ENCODE measurements at places on chromosomes 3 and 15. TPM values are rescaled to one million over a fixed set of nuclear protein-coding genes. Genes with fewer than 3 reads are reported as not detected.
A peak's percentile ranks its signal among the peaks of the same experiment; 100 is the strongest.

GRCh38 chr3:62462104-62462762 lies 88.9 kb upstream of the FEZF2 start:
- ATAC-seq: no peak

DNA sequence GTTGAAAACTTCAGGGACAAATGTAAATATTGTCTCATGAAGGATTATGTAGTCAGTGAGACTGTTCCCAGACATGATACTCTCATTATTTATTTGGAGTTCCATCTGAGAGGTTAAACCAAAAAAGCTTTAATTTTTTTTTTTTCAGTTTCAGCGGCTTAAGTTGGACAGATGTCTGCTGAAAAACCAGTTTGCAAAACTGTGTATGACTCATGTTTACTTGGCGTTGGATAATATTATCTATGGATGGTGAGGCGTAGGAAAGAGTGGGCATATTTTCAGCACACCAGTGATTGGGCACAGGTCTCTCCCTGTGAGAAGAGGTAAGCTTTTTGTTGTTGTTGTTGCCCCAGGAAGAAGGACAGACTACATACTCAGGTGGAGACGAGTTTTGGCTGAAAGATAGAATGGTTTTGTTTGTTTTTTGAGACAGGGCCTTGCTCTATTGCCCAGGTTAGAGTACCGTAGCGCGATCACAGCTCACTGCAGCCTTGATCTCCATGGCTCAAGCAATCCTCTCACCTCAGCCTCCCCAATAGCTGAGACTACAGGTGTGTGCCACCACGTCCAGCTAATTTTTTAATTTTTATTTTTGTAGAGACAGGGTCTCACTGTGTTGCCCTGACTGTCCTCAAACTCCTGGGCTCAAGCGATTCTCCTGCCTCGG lies 16.4 kb upstream of the ANXA2 start:
- ATAC-seq: no peak

GRCh38 chr15:52527911-52528563 lies 643 bp downstream of the MYO5A start:
- peak; percentile 27 for ATAC-seq

DNA sequence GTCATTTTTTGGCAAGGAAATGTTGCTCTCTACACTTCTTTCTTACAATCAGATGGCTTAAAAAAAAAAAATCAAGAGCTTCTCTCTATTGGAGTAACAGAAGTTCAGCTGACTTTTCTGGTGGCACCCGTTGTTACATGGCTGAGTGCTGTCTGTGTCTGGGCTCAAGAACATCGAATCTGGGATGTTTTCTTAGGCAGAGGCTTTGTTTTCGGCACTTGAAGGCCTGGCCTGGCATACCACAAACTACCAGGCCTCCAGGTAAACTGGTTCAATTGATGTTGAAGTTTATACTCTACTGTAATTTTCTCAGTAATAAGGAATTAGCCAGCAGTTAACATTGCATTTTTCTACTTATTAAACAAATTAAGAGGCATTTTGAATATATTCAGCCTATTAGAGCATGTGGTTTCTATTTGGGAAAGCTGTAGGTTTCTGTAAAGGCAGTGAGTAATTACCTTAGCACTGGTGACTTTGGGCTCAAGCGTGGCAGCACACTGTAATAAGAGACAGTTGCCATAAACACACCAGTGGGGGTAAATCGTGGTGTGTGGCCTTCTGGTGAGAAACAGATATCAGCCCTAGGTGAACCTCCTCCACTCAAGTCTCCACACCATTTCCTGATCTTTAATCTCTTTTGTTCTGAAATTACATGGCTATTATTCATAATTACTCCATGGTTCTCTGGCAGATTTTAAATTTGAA lies 544.7 kb downstream of the MECOM start:
- ATAC-seq: no peak

DNA sequence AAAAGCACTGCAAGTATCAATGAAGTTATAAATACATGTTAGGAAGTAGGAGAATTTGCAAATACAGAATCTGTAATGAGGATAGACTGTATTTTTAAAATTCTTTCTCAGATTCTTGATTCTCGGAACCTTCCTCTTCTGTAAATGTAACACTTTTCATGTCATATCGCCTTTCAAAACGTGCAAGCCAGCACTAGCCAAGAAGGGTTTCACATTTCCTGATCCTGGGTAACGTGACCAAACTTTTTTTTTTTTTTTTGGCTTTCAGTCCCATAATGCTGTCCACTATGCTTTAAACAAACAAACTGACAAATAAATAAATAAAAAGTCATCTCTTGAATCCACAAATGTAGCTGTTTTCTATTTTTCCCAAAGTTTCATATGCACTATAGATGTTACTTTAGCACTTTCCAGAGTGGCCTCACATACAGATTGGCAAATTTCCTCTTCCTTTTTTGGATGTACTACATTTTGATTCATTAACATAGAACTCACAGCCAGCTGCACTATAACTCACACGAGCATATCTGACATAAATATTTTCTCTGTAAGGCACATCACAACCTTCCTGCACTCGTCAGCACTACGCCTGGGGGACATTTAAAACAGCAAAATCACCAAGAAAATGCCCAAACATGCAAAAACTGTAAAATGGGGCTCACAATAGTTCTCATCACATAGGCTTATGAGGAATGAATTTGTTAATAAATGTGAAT lies 208.1 kb downstream of the OSBPL10 start:
- no peak for ATAC-seq

DNA sequence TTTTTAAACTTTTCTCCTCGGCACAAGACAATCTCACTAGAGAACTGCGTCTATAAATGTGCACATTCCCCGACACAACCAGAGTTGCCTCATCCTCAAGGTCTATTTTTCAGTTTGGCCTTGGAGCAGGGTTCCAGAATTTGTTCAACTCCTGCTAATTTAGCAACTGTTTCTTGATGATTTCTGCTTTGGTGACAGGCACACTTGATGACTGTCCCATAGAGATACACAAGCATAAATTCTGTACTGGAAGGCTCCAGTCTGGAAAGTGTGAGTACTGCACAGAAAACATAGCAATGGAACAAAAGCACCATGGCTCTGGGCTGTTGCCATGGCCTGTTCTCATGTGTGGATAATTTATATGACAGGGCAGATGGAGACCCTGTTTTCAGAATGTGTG lies 379.6 kb upstream of the PDZRN3 start:
- no peak for ATAC-seq

DNA sequence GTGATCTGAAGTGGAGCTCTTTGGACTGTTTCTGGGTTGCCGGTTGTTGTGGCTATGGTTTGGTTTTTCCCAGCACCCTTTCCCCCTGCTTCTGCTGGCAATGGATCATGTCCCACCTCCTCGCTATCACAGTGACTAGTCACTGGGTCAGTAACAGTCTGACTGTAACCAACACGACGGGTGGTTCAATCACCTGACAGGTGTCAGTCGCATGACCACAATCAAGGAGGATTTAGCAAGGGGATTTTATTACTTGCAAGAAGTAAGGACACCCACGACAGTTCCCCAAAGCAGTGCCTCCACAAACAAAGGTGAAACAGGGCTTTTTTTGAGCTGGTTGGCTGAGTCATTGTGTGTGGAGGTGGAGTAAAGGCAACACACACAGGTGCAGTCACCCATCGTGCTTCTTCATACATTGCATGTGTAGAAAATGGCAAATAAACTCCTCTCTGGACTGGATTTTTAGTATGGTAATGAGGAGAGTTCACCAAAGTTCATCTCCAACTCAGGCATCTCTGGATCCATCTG lies 58.8 kb upstream of the FAM3D start:
- no peak for ATAC-seq

GRCh38 chr3:193640728-193641439 lies 47.9 kb downstream of the OPA1 start:
- ATAC-seq: peak; percentile 28

GRCh38 chr3:12724794-12725193 lies 34.3 kb downstream of the TMEM40 start:
- ATAC-seq: no peak

MKRN3 gene
- total RNA-seq: 0.29 TPM

FBXO40 gene
- total RNA-seq: not detected

SNX22 gene
- 0.26 TPM for total RNA-seq

NDUFAF3 gene
- total RNA-seq: 56.7 TPM

Measured in activated T-helper 17 cell treated with anti-CD3 and anti-CD28 coated beads, Interleukin-2, amount 50 U/mL, for 72 hours (primary cell).